ENCODE measurements at places on chromosomes 11 and 22.

DNA sequence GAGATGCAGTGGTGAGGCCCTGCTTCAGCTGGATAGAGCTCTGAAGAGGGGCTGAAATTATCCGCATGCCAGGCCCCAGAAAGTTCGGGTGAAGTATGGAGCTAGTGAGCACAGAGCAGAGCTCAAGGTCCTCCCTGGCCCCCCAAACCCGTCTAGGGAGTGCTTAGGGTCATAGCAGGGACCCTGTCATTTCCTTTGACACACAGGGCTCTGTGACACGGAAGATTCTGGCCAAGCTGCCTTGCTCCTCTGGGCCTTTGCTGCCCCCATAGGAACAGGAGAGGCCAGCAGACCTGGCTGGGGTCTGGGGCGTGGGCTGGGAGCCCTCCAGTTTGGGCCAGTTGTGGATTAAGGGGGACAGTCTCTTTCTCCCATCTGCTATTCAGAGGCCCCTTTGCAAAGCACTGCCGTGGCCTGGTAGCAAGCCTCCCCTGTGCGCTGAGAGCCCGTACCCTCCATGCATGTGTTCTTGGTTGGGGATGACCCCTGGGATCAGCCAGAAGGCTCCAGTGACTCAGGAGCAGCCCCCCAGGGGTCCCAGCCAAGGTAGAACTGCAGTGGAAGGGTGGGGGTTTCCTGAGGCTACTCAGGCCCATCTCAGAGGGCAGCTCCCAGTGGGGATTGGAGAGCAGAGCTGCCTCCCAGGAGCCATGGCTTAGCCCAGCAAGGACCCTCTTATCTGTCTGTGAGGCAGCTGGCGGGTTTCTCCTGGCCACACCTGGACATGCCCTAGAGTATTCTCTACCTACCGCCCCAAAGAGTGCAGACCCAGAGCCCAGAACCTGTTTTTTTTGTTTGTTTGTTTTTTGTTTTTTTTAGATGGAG, 42.3 kb downstream of the RNF141 start:
- no peak for DNase-seq

GRCh38 chr11:205221-206001, 1.8 kb downstream of the BET1L start:
- no peak for DNase-seq

DNA sequence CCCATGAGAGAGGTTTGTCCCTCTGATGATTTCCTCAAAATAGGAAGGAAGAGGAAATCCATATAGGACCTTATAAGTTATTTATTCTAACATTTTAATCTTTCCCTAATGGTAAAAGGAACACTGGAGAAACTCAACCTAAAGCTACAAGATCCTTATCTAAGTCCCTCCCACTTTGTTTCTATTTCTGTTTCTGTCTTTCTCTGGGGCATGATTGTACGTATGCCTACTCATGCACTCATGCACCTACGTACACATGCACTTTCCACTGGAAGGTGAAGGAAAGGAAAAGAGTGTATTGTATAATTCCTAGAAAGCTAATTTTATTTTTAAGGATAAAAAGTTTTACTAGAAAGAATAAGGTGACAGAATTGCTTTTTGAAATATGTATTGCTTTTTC, 125.0 kb downstream of the RAB38 start:
- DNase-seq = no peak

- peak; percentile 24 for DNase-seq
Measured at GRCh38 chr22:31829505-31829904, 75.7 kb downstream of the DEPDC5 start.

DNA sequence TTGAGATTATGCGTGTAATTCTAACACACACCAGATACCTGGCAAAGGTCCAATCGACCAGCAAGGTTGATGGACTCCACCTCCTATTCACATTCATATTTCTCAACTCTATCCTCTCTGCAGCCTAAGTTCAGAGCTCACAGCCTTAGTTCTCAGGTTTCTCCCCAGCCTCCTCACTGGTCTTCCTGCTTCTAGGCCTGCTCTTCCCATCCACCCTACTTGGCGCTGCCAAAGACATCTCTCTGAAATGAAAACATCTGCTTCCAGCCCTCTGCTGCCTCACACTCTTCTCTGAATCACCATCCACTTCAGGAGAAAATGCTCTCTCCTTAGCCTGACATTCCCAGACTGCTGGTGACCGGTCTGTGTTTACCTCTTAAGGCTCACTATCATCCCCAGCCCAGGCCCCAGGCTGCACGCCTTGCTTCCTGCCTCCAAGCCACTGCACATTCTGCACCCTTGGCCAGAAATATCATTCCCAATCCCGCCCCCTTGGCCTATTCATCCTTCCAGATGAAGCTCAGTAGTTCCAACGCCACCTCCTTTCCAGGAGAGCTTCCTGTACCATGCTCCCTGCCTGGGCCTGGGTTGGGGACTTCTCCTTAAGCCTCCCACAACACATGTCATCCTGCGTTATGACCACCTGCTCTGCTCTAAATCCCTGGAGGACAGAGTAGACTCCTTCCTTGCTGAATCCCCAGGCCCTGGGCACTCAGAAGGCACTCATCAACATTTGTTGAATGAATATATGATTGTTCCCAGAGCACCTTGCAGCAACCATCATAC, 3.5 kb downstream of the ARRB1 start:
- no peak for DNase-seq

DNA sequence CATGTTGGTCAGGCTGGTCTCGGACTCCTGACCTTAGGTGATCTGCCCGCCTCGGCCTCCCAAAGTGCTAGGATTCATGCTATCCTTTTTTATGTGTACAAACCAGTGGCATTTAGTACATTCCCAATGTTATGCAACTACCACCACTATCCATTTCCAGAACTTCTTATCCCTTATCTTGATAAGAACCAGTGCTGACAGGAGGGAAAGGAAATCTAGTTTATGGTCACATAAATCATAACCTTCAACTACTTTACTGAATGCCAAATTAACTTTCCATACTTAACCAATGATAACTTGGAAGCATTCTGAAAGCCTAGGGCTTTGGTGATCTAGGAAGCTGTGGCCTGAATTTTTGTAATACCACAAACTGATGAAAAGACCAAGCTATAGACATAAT, 170.4 kb downstream of the SWAP70 start:
- no peak for DNase-seq
